Renal cortical epithelial cell (primary cell): ENCODE measurements at places on chromosomes 12 and 14.

- peak; percentile 8 for DNase-seq
These were observed 113.9 kb downstream of the RBM19 start for GRCh38 chr12:113852264-113852663.

DNA sequence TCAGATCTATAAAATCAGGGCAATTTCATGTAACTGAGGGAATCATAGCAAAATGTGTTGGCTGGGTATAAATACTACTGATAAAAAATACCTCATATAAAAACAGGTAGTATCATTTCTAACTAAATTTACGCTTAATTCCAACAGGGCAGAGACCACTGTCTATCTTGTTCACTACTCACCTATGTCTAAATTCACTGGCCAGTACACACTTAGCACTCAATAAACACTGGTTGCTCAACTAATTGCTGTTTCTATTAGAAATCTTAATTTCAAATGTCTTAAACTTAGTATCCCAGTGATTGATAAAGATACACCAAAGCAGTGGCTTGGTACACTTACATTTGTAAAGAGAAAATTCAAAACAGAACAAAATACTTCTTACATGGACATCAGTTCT, 55.6 kb downstream of the HNRNPC start:
- no peak for DNase-seq

- no peak for DNase-seq
These were observed 25.2 kb downstream of the G2E3 start for GRCh38 chr14:30584058-30584630.

DNA sequence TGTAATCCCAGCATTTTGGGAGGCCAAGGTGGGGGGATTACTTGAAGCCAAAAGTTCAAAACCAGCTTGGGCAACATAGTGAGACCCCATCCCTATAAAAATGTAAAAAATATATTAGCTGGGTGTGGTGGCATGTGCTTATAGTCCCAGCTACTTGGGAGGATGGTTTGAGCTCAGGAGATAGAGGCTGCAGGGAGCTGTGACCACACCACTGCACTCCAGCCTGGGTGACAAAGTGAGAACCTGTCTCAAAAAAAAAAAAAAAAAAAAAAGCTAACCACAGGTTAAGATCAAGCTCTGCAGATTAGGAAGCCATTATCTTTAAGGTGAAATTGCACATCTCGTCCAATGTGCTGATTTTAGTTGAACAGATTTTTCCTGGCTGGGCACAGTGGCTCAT, 23.7 kb upstream of the CERS5 start:
- DNase-seq = no peak

- DNase-seq = no peak
These were observed 162.4 kb downstream of the RBM19 start for GRCh38 chr12:113803759-113804140.

DNA sequence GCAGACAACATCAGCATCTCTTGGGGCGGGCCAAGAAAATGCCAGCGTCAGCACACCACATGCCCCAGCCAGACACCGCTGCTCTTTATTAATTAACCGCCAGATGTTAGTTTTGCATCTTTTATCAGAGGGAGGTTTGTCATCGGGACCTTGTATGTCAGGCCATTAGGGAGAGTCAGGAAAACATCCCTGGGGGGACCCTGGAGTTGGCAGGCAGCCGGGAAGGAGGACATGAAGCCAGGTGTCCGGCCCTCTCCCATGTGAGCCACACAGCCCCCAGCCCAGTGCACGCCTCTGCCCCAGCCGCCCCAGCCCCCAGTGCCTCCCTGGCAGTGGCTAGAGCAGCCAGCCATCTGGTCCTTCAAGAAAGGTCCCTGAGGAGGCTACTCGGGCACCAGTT, 56.9 kb upstream of the FAM222A start:
- DNase-seq = no peak

GRCh38 chr12:116121453-116121871, 156.0 kb downstream of the MED13L start:
- DNase-seq = no peak

DNA sequence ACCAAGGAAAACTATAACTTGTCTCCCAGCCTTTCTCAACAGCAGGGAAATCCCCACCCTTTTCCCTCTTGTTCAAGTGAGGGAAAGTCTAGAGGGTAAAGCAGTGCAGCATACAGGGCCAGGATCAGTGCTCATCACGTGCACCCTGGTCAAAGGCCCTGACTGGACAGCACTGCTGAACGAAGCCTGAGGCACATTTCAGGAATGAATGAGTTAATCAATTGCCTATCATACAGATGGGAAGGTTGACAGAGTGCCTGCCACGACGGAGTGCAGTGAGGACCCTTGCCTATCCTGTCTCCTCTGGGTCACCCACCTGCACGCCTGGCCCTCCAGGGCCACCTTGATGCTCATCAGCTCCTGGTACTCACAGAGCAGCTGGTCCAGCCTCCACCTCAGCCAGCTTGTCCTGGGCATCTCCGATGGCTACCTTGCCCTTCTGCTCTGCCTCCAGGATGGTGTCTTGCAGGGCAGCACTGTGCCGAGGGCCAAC, 11.7 kb upstream of the KRT73 start:
- no peak for DNase-seq

DNA sequence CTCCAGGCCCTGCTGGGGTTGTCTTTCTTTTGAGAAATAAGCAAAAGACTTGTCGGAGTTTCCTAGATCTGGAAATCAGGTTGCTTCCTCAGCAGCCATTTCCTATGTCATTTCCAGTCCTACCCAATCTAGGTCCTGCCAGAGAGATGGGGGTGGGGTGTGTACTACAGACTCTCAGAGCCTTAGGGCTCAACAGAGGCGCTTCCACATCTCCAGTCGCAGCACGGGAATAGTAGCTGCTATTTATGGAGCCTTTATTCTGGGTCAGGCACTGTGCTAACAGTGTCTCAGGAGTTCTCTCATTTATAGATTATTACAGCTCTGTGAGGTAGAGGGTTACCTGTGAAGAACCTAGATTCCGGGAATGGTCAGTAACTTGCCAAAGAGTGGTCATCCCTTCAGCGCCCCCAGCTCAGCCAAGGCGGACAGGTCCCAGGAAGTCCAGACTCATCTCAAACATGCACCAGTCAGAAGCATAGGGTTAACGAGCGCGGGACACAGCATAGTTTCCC, 21.9 kb downstream of the DHRS2 start:
- DNase-seq = no peak

DNA sequence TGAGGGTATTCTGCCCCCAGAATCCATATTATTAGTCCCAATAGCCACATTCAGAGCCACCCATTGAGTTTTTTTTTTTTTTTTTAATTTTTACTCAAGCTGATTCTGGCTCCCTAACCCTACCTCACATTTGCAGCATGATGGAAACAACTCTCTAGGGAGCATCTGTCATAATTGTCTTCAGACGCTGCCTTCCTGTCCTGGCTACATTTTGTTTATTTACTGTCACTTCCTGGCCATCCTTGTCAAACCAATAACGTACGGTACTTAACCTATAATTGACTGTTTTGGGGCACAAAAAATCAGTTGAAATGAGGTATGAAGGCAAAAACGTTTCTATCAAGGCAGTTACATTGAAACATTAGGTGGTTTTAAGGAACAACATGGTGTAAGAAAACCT, 2.1 kb downstream of the GLIPR1 start:
- DNase-seq = no peak

- no peak for DNase-seq
These were observed 102.7 kb downstream of the SETD3 start for GRCh38 chr14:99377951-99378350.

- DNase-seq = no peak
These were observed 145.0 kb upstream of the SLC38A2 start for GRCh38 chr12:46517579-46517962.

DNA sequence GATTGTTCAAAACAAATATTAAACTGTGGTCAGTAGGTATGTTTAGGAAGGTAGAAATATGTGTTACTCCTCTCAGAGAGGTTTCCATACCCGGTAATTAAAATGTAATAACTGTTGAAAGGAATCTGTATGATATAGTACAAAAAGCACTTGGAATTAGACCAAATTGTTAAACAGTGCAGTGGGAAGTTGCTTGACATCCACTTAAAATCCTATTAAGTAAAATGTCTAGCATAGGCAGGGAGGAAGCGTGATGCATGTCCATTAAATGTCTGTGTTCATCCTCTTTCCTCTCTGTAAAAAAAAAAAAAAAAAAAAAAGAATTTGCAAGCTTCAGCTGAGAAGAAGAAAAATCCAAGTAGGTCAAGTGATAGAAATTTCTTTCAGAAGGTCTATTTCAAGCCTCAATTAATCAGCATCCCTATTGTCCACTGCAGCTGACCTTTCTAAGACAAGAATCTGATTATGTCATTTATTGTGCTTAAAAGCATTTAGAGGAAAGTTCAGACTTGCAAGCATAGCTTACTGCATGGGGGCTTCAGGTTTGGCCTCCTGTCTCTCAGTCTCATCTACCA, 265.6 kb upstream of the RGS6 start:
- no peak for DNase-seq

- DNase-seq = peak; percentile 2
These were observed 321.4 kb upstream of the LRFN5 start for GRCh38 chr14:41285186-41285748.

- DNase-seq = peak; percentile 91
These were observed 70.9 kb downstream of the VWF start for GRCh38 chr12:6053541-6053940.

DNA sequence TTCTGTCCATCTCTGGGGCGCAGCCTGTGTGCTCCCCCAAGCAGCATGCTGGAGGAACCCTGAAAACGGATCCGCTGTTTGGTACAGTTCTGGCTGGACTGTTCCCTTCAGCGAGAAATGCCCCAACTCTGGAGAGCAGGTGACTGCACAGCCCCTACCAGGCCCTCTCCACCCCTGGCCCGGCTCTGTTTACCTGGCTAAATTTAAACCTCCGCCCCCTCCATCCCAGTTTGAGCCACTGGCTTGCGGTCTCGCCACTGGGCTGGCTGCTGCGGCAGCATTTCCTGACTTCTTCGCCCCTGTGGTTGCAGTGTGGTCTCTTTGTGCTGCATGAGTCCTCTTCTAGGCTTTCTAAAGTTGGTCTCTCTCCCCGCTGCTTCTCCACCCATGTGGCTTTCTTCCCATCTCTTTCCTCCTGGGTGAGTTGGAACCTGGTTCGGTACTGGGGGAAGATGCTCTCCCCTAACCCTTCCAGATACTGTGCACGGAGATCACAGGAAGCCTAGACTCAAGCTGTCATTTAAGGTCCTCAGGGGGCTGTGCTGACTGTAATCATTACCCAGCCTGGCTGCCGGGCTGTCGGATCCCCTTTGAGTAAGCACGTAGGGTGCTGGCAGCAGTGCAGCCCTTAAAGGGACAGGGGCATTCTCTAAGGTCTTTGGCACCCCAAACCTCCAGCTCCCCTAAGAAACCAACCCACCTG, 60.6 kb downstream of the FBXL14 start:
- DNase-seq = peak; percentile 63

GRCh38 chr14:93962701-93963601, 13.4 kb downstream of the ASB2 start:
- DNase-seq = peak; percentile 60

- DNase-seq = peak; percentile 26
These were observed 10.8 kb upstream of the MED6 start for GRCh38 chr14:70611216-70611615.

DNA sequence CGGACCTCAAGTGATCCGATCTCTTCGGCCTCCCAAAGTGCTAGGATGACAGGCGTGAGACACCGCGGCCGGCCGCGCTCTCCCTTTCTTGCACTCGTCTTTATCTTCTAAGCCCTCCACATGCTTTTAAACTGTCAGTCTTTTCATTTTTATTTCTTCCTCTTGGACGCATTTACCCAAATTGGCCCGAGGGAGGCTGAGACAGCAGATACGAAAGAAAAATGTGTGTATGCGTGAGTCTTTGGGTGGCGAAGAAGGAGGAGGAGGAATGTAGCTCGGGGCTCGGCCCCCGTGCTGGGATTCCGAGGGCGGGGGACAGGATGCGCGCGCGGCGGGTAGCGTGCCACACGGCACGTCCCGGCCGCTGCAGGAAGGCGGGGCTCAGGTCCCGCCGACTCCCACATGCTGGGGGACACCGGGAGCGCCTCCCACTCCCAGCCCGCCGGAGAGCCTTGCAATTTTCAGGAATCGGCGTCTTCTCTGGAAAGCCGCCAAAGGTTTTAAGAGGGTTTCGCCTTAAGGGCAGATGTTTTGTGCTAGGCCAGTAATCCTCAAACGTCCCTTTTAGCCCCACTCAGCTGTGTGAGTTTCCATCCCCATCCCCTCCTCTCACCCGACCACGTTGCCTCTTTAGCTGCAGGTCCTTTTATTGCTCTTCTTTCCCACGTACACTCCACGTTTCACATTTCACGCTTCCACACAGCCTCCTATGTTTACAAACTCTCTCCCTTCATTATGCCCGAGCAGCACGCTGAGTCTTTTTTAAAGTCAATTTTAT, 34.7 kb upstream of the SLC2A3 start:
- peak; percentile 72 for DNase-seq

- no peak for DNase-seq
These were observed 10.8 kb upstream of the CEBPE start for GRCh38 chr14:23129759-23130316.

DNA sequence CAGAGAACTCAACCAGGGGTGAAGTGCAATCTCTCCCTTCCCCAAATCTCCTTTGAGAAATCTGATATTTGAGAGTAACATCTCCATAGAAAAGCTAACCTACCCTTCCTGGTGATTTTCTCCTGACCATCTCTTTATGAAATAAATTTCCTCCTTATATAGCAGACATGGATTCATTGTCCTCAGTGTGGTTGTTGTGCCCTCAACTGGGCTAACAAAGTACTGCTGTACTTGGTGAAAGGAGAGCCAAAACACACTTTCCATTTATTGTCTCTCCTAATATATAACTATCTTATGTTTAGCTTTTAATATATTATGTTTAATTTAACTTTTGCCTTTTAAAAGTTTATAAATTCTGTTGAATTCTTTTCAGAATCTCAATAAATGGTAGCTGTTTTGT, 65.1 kb upstream of the SLCO1B1 start:
- no peak for DNase-seq

DNA sequence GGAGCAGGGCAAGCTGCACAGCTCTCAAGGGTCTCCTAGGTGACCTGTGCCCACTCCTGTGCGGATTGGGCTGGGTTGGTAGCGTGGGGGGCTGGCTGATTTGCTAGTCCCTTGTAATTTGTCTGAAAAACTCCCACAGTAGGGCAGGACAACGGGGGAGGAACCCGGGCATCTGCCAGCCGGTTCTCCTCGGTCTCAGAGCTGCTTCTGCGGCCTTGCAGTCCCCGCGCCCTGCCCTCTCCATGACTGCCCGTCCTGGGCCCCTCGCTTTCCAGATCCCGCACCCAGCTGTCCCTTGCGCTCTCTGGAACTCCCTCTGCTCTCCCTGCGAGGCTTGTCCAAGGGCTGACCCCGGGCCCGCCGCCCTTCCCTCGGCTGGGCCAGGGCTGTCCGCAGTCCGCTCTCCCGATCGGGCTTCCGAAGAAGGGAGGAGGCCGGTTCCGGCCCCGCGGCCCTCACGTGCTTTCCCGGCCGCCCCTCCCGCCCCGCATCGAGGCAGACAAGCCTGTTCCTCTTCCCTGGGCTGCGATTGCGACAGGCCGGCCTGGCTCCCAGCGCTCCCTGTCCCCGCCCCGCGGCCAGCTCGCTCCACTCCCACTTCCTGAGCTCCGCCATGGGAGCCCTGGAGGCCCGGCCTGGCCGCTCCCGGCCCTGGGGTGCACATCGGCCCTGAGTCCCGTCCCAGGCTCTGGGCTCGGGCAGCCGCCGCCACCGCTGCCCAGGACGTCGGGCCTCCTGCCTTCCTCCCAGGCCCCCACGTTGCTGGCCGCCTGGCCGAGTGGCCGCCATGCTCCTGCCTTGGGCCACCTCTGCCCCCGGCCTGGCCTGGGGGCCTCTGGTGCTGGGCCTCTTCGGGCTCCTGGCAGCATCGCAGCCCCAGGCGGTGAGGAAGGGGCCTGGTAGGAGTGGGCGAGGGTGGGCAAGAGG, at the start of gene LTBR:
Gene LTBR (plus strand): TSS at position 591 of the 927 bp plus-strand sequence. CDS start 197 bp downstream, at position 788.
- DNase-seq = peak; percentile 67

- no peak for DNase-seq
These were observed 5.8 kb upstream of the PPP2R5C start for GRCh38 chr14:101755591-101756324.

- no peak for DNase-seq
These were observed 170.8 kb downstream of the SNAPC1 start for GRCh38 chr14:61932974-61933373.
